ENCODE measurements at places on chromosomes 2 and 18.

DNA sequence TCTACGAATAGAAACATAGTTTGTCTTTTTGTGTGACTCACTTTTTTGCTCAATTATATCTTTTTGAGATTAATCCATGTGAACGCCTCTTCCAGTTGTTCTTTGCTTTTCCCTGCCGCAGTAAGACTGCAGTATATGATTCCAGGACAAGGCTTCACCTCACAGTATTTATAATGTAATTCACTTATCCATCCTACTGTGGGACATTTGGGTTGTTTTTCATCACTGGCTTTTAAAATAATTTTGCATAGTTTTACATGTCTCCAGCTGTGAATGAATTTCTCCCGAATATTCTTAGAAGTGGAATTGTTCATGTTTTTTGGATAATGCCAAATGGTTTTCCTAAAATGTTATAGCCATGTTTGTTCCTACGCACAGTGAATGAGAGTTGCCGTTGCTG is 21.9 kb downstream of the COPS9 start:
- no peak for DNase-seq

- no peak for DNase-seq
Observed at GRCh38 chr2:19643117-19643518, 258.7 kb downstream of the TTC32 start.

GRCh38 chr2:132667706-132668105 is 2.3 kb downstream of the LYPD1 start:
- DNase-seq: no peak

GRCh38 chr18:80023173-80023572 is 11.1 kb upstream of the RBFA start:
- DNase-seq: no peak

GRCh38 chr18:62365420-62365819 is 40.3 kb downstream of the TNFRSF11A start:
- DNase-seq: no peak

GRCh38 chr2:121196132-121196848 is 88.7 kb downstream of the TFCP2L1 start:
- DNase-seq: no peak

GRCh38 chr2:241271706-241272302 is 43.7 kb downstream of the HDLBP start:
- DNase-seq: peak; percentile 47

DNA sequence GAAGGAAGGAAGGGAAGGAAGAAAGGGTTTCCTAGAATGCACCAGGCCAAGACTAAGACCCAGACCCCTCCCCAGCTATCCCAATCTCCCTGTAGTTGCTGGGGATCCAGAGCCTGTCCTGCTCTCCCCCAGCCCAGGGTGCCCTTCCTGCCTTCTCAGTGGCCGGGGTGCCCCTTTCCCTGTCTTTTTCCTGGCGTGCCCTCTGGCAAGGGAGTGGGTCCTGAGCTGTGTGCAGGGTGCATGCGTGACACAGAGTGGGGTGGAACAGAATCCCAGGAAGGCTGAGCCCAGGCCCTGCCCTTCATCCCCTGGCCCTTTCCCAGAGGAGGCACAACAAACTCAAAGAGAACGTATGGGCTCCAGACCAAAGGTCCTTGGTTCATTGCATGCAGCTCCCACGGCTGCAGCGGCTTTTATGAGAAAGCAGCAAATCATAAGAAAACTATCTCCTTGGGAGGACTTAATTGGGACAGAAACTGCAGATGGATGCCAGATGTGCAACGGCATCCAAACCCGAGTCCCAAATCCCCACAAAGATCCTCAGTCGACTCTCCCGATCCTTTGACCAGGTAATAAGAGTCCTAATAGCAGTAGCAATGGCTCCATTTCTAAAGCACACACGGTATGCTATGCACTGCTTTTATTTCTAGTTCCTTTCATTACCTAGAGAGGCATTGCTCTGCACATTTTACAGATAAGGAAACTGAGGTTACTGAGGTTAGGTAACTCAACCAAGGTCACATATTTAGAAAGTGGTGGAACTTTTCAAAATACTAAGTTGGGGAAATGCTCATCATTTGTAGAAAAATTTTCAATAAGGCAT is 12.7 kb upstream of the ARID5A start:
- no peak for DNase-seq

DNA sequence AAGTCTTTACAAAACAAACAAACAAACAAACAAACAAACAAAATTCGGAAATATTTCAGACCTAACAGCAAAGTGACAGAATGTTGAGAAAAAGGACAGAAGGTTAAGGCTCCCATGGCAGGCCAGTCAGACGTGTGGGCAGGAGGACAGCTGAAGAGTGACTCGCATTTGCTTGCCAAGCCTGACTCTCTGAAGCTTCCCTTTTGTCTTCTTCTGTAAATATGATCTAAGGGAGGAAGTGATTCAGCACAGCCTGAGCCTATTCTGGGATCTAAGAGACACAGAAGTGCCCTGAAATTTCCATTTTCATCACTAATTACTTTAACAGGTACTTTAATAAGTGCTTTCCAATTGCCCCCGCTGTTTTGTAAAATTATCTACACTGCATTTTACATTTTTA is 134.0 kb upstream of the LYPD1 start:
- DNase-seq: no peak

GRCh38 chr2:36561237-36561944 is 36.6 kb downstream of the FEZ2 start:
- no peak for DNase-seq

- DNase-seq: no peak
Observed at GRCh38 chr2:16328521-16329190, 337.0 kb downstream of the CYRIA start.

DNA sequence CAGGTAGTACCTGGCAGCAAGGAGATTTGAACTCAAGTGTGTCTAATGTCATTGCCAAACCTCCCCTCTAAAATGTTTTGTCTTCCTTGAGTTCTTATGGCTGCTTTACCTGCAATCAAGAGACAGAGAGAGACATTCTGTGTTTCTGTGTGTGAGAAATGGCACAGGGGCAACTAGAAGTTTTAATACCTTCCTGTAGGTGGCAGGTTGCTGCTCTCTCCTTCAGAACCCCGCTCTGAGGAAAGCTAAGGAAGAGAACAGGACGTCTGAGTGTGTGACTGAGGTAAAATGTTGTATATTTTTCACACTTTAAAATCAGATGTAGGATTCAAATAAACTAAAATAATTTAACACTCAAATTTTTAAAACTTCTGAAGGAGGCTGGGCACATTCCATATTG is 19.2 kb downstream of the DTNA start:
- no peak for DNase-seq

- no peak for DNase-seq
Observed at GRCh38 chr2:166000401-166000800, 46.8 kb upstream of the TTC21B start.

DNA sequence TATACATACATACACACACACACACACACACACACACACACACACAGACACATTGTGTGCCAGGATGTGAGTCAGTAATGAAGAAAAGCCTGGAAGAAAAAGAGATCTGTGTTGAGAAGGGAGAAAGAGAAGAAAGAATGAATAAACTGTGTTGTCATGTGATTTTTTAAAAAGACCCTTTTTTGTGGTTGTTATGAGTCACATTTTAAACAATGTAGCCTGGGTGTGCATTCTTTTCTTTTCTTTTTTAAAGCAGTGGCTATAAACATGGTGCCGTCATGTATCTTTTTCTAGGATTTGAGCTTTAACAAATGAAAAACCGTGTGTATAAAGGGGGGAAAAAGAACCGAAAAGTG is 87.2 kb downstream of the NRP2 start:
- no peak for DNase-seq

DNA sequence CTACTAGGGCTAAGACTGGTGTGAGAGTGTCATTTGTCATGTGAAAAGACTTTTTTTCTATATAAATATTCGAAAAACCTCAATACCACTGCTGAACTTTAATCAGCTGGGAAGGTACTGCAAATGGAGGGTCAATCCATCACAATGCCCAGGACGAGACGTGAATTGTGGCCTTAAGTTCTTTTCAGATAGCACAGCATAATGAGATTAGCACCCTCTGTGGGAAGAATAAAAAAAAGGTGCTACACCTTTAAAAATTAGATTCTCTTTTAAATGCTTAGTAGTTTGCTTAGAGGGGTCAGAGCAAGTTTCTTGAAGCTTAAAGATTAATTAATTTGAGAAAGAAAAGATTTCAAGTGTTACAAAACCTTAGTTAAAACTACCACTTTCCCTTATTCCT is 5.6 kb downstream of the LRRTM1 start:
- no peak for DNase-seq

- no peak for DNase-seq
Observed at GRCh38 chr18:27665264-27665799, 480.2 kb upstream of the CHST9 start.

DNA sequence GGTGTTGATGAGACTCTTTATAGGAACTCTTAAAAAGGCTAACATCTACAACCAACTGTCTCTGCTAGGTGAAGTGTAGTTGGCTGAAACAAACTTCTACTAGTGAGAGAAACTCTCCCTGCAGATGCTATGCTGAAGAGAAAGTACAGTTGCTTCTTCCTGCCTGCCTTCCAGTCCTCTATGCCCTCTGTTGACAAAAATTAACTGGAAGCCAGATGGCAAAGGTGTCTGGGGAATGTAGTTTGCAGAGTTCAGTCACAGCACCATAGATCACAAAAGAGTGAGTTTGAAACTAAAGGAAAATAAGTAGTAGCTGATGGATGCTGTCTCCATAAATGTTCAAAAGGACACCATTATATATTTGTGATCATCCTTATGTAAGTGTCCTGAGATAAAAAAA is 958.8 kb upstream of the NRXN1 start:
- DNase-seq: no peak

DNA sequence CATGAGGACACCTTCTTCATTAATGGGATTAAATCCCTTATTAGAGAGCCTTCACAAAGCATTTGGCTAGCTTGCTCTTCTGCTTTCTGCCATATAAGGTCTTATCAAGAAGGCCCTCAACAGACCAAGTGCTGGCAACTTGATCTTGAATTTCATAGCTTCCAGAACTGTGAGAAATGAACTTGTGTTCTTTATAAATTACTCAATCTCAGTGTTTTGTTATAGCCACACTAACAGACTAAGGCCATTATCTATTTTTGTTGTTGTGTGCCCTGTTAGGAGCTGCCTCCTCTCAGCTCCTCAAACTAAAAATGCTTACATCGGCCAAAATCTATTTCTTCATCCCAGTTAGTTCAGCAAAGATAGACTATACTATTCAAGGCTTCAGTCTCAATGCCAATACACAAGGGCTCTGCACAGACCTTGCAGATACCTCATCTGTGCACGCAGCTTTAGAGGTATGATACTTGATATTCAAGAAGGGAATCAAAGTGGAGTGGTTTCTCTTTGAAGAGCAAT is 182.9 kb downstream of the GPD2 start:
- DNase-seq: no peak

- no peak for DNase-seq
Observed at GRCh38 chr18:51425889-51426288, 228.4 kb upstream of the MEX3C start.

- DNase-seq: no peak
Observed at GRCh38 chr2:167551416-167551815, 663.1 kb downstream of the XIRP2 start.

DNA sequence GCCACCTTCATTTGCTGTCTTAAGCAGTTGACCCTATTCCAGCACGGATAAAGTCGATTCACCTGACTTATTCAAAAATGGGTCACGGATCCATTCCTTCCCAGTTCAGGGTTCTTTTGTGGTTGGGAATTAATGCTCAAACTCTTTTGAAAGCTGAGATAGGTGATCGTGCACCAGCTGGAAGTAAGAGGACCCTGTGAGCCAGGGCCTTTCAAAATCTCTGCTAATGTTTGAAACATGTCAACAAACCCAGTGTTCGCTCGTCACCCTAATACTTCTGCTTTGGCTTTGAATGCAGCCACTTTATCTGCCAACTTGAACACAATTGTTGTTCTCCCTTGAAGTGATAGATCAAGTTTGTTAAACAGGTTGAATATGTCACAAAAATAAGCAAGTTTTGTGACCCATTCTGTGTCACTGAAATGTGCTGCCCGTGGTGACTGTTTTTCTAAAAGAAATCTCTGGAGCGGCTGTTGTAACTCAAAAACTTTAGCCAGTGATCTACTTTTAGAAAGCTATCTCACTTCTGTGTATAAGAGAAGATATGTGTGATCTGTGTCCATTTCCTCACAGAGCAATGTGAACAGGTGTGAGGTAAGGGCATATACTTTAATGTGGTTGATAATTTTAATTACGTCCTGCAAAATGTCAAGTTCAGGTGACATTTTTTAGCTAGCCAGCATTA is 16.9 kb downstream of the HAT1 start:
- DNase-seq: no peak

DNA sequence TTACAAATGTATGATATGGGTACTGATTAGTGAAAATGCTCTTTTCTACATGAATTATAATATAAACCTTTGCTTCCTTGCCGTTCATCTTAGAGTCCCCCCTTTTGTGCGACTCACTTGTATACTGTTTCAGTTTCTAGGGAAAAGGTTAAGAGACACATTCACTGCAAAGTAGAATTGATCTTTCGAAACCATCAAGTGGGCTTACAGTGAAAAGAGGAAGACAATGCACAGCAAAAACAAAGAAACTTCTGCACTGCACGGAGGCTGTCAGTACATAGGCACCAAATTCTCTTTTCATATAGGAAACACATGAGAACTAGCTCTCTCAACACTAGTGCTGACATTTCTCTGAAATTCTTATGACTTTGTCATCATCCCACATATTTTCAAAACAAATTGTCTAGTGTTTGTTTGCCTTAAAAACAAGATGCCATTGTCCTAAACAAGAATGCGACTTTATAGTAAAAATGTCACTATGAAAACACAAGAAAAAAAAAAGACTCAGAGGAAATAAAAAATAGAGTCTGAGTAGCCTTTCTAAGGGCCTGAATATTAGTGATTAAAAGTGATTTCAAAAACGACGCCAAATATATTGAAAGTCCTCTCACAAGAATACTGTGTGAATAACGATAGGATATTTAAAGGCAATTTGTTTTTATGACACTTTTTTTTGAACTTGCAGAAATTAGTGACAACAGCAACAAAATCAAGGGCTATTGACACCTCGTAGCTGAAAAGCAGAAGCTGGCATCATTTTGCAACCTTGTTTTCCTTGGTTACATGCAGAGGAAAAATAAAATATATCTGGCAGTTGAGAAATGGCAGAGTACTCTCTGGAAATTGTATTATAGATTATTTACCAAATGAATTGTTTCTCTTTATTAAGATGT is 827.0 kb downstream of the BCL11A start:
- DNase-seq: no peak

GRCh38 chr18:44700652-44701051 is 20.0 kb downstream of the SETBP1 start:
- no peak for DNase-seq

GRCh38 chr2:62334440-62335058 is 138.6 kb downstream of the B3GNT2 start:
- no peak for DNase-seq

GRCh38 chr2:118179445-118179844 is 91.2 kb downstream of the INSIG2 start:
- DNase-seq: no peak

- DNase-seq: no peak
Observed at GRCh38 chr2:100615886-100616285, 53.1 kb downstream of the PDCL3 start.

- DNase-seq: no peak
Observed at GRCh38 chr2:4992226-4992625, 700.0 kb upstream of the SOX11 start.
